ENCODE measurements at places on chromosomes 12 and 14.
A peak's percentile ranks its signal among the peaks of the same experiment; 100 is the strongest.

DNA sequence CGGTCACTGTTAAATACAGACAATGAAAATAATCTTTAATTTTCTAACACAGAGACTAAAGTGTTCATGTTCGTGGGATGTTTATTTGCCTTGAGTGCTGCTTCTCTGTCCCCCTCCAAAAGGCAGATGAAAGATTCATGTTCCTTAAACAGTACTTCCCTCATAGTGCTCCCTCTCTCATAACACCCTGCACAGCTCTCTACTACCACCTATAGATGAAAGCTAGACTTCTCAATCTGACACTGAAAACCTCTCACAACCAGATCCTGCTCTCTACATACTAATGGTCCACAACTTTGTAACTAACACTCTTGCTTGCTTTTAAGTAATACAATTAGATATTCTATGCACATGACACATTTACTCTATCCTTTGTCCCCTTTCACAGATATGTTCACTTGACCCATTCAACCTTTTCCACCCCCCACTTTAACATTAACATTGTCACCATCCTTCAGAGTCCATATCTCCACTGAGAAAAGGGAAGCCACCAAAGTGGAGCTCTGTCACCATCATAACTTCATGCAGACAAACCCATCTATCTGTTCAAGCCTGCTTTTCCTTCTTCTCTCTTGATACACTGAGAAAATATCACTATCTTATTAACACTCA, 266.4 kb upstream of the USP15 start:
- DNase-seq: no peak

GRCh38 chr12:110074089-110074488, 25.8 kb upstream of the C12orf76 start:
- DNase-seq: no peak

DNA sequence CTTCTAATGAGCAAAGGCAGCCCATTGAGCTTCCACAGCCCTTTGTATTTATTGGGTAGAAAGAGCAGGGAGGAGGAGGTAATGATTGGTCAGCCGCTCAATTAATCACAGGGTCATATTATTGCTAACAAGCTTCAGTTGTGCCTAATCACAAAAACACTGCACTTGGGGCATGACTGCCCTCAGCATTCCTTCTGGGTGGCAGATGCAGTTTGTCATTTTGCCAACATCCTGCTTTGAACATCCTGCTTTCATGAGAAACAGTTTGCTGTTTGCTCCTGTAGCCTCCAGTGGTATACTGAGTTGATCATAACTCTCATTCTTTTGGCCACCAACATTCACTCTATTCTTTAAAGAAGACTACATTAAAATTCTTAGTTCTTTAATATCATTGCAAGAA, 462.9 kb upstream of the MIS18BP1 start:
- no peak for DNase-seq

- no peak for DNase-seq
Measured at GRCh38 chr14:51807356-51807755, 53.1 kb upstream of the GNG2 start.

GRCh38 chr12:54750-55535, 11.6 kb upstream of the IQSEC3 start:
- no peak for DNase-seq

DNA sequence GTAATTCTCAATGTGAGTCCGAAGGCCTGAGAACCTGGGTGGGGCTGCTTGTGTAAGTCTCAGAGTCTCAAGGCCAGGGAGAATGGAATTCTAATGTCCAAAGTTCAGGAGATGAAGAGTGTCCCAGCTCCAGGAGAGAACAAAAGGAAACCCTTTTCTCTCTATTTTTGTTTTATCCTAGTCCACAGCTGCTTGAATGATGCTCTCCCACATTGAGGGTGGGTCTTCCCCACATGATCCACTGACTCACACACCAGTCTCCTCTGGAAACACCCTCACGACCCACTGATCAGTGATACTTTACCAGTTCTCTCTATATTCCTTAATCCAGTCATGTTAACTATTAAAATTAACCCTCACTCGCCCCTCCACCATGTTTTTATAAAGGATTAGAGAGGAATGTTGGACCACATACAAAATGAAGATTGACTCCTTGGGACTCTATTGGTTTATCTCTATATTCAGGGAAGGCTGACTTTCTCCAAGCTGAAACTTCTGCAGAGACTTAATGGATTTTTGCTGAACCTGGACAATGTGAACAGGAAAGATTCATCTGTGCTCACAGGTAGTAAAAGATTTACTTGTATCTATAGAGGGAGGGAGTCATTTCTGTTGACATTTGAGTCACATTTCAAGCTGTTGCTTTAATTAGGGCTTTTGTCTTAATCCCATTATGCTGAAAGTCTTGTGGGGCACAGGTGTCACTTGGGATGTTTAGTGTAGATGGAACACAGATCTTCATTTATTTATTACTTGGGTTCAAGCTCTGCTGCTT, 1061.0 kb upstream of the TMEM132C start:
- no peak for DNase-seq

DNA sequence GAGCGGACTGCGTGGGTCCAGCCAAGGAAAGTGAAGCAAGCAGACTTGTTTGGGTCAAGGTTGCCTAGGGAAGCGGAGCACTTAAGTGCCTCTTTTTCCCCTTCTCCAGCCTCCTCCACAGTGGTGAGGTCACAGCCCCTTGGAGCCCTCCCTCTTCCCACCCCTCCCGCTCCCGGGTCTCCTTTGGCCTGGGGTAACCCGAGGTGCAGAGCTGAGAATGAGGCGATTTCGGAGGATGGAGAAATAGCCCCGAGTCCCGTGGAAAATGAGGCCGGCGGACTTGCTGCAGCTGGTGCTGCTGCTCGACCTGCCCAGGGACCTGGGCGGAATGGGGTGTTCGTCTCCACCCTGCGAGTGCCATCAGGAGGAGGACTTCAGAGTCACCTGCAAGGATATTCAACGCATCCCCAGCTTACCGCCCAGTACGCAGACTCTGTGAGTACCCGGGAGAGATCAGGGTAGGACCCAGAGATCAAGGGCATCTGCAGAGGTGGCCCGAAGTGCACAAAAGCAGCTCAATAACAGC, at the start of gene TSHR:
TSS of gene TSHR (plus strand) at position 206 of the 526 bp plus-strand sequence. CDS start at position 266, 60 bp downstream.
- no peak for DNase-seq

- DNase-seq: no peak
Measured at GRCh38 chr12:4203772-4204376, 69.7 kb upstream of the CCND2 start.

DNA sequence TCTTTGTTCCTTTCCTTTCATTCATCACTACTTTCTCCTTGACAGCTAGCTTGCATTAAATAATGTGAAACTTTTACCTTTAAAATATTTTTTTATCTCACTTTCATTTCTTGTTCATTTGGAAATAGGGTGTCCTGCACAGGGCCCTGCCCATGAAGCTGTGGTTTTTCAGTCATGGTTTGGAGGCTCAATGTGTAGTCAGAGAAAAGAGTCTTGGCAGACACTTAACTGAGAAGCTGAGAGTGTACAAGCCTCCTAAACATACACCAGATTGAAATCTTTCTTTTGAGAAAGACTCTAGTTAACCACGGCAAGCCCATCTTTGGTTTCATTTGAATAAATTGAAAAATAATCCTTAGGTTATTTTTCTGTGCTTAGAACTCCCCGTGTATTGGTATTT, 74.2 kb downstream of the KICS2 start:
- DNase-seq: no peak

- no peak for DNase-seq
Measured at GRCh38 chr12:108455706-108456105, 59.4 kb upstream of the FICD start.

- peak; percentile 78 for DNase-seq
Measured at GRCh38 chr12:53299454-53300180, at the start of gene MYG1. MYG1 (plus strand) TSS chr12:53299695; CDS start chr12:53299738, 43 bp downstream.

- DNase-seq: no peak
Measured at GRCh38 chr14:37083599-37083998, 88.8 kb downstream of the SLC25A21 start.

DNA sequence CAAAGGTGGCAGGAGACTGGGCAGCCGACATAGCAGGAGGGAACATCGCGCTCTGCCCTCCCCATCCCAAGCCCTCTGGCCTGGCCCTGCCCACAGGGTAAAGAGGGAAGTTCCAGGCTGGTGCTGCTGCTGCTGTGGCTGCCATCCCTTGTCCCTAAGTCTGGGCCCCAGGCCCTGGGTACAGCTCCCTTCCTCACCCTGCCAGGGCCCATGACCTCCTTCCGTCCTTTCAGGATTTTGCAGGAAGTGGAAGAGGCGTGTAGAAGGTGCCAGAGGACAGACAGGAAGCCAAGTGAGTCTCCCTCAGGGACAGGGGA, 14.7 kb upstream of the NCOR2 start:
- no peak for DNase-seq

DNA sequence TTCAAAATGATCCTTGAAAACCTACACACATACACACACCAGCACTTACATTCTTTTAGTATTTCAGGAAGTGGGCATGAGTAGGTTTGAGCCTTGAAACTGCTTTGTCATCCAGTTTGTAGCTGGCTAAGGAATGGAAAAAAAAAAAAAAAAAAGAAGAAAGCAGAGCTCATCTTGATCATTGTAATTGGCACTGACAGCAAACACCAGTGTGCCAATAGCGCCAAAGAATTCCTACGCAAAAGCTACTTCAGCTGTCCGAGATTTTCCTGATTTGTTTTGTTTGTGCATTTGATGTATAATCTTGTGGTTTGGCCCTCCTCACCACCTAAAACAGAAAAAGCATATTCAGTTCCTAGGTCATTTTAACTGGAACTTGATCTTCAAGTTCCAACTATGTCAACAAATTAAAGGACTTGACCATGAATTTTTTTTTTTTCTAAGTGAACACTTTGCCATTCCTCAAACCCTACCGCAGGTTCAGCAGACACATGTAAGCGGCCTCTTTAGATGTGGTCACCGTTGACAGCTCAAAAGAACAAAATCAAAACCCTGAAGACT, 57.3 kb downstream of the FLRT2 start:
- DNase-seq: no peak

- no peak for DNase-seq
Measured at GRCh38 chr12:55693323-55694187, 14.1 kb downstream of the ITGA7 start.

DNA sequence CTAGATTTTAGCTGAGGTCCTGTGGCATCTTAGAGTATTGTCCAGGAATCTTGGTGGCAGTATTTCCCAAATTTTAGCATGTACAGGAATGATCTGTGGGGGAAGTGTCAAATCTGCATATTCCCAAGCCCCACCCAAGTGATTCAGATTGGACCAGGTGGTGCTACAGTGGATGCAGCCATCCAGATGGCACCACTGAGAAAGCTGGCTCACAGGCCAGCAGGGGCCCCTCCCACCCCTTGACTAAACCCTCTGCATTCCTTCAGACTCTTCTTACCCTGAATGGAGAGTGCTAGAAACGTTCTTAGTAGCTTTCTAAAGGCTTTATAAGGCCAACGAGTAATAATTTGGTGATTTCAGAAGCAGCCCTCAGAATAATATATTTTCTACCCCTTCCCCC, 255.2 kb downstream of the NRXN3 start:
- DNase-seq: no peak

- DNase-seq: no peak
Measured at GRCh38 chr12:131903270-131904255, 9.1 kb downstream of the ULK1 start.

DNA sequence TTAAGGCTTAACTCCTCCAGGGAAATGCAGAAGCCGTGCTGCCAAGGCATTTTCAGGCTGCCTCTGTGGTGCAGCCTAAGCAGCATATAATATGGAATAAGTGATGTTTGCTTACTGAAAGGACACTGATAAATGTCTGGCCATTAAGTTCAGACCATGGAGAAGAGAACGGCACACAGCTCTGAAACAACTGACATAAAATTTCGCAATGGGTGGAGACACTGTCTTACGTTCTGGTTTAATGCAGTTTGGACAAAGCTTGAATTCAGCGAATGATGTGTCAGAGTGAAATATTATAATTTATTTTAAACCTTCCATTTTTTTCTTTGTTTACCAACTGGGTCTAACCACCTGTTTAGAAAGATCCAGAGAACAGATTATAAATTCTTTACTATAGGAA, 27.2 kb upstream of the NRXN3 start:
- DNase-seq: no peak

- DNase-seq: no peak
Measured at GRCh38 chr12:57550641-57551549, 1.1 kb downstream of the KIF5A start.

DNA sequence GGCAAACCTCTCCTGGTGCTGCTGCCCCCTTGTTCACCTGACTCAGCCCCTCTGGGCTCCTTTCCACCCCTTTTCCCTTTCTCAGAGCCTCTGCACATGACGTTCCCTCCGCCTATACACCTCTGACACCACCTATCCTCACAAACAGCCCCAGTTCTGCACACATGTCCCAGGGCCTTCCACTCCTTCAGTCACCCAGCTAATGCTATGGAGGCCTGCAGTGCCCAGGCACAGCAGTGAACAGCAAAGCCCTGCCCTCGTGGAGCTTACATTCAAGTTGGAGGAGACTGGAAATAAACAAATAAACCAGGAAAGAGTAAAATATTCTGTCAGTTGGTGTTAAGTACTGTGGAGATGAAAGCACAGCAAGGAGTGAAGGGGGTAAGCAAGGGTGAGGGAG, 38.5 kb upstream of the MDM1 start:
- DNase-seq: no peak

DNA sequence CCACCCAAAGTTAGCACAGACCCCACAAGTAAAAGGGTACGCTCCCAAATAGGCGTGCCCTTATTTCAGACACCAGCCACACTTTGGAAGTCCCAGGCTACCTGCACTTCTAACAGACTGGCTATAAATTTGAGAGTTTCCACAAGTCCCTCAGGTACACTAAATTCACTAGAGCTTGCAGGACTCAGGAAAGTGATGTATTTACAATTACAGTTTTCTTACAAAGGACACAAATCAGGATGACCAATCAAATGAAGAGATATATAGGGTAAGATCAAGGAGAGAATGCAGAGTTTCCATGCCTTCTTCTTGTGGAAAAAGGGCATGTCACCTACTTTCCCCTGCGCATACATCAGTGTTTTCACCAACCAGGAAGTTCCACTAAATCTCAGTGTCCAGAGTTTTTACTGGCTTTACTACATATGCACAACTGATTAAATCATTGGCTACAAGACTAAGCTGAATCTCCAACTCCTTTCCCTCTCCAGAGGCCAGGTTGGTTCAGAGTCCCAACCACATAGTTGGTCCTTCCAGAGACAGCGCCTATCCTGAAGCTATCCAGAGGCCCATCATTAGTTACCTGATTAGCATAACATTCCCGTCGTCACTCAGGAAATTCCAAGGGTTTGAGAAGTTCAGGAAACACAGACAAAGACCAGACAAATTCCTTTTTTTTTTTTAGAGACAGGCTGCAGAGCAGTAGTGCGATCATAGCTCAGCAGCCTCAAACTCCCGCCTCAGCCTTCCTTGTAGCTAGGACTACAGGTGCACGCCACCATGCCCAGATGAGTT, 84.2 kb downstream of the DENND5B start:
- DNase-seq: no peak

GRCh38 chr14:70702161-70702560, 60.4 kb downstream of the TTC9 start:
- DNase-seq: no peak

GRCh38 chr12:11578461-11578993, 70.9 kb upstream of the ETV6 start:
- no peak for DNase-seq

Measured in stimulated activated CD4-positive, alpha-beta T cell treated with anti-CD3 and anti-CD28 coated beads, Interleukin-12 subunit alpha, Interleukin-12 subunit beta, amount 100 ng/mL, for 4 hours (primary cell).